NCI-H1417 (cell line): ENCODE measurements at places on chromosomes 4 and X.

- DNase-seq = no peak
Measured at GRCh38 chr4:105988671-105989070, 93.4 kb downstream of the NPNT start.

DNA sequence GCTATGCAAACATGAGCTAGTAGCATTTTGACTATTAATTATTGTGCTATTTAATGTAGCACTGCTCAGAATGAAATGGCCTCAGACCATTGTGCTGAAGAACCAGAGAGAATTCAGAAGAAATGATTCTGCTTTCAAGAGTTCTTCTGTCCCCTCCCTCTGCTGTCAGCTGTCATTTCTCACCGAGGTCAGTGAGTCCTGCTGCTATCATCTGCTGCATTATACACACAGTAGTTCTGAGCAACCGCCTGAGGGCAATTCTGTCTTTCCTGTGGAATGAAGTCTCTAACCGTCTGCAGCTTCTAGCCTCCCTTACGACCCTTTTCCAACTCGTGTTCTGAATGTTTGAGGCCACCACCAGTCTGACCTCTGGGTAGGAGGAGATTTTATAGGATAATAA, 249.4 kb downstream of the HNRNPD start:
- DNase-seq = peak; percentile 43

DNA sequence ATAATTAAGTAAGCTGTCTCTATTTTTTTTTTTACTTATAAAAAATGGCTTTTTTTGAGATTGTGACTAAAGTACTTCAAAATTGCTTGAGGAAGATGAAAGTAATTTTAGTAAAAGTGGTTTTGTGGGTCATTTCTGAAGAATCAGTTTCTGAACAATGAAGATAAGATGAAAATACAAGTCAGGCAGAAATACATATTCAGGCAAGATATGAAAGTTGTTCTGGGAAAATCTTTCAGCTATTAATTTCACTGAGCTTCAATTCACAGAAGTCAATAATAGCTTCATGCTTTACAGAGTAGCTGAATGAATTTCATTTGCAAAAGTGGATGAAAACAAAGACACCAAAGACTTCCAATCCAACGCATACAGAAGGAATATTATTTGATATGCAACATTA, 305.2 kb upstream of the ARSJ start:
- DNase-seq = no peak

DNA sequence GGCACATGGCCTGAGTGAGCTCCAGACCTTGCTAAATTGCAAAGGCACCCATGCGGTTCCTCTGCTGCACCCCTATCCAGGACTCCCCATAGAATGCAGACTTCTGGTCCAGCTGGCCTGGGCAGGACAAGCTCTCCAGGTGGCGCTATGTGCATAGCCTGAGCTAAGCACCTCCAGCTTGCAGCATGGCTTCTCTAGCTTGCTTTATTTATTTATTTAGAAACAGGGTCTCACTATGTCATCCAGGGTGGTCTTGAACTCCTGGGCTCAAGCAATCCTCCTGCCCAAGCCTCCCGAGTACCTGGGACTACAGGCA, 5.5 kb upstream of the WFS1 start:
- no peak for DNase-seq

DNA sequence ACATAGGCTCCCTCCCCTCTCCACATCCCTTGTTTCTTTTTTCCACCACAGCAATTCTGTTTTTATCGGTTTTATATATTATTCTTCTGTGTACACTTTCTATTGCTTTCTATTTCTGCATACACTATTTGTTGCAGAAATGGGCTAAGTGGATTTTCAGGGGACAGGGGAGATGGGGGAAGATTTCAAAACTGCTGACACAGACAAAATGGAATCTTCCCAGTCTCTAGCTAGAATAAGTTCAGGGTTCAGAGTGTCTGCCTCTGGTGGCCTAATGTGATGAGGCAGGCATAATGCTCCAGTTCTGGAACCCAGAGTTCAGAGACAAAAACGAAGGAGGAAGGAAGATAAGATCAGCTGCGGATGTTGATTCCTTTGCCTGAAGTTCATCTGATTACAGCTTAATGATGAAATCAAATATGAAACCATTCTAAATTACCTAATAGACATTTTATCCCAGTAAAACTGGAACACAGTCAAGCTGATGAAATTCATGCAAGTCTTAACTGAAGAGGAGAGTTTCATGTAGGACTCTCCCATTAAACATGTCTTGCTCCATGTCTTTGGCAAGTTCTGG, 447.1 kb downstream of the AFF2 start:
- DNase-seq = no peak

- DNase-seq = peak; percentile 69
Measured at GRCh38 chrX:20066968-20067708, 49.6 kb downstream of the MAP7D2 start.

GRCh38 chr4:55600640-55601039, 8.6 kb upstream of the PDCL2 start:
- no peak for DNase-seq

- DNase-seq = no peak
Measured at GRCh38 chr4:8394061-8394519, 46.4 kb downstream of the ACOX3 start.

DNA sequence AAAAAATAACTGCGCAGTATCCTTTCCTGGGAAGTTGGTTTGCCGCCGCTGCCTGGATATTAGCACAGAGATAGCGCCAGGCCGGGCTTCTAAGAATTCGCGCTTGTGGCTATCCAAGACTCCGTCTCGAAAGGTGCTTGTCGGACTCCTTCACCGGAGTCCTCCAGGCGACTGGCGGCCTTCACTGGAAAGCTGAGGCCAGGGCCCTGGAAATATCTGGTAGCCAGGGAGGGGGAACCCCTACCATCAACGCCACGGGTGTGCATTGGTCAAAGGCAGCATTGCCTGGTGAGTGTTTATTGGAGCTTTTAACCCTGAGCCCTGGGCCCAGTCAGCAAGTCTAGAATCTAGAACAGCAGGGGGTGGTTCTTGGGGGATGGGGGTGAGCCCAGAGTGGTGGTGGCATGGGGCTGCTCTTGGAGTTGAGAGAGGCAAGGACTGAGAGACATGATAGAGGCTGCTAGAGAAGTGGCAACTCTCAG, 577 bp upstream of the PIM2 start:
- no peak for DNase-seq

- no peak for DNase-seq
Measured at GRCh38 chr4:630656-631055, 5.3 kb downstream of the PDE6B start.

GRCh38 chr4:117941611-117942010, 92.7 kb upstream of the NDST3 start:
- no peak for DNase-seq

DNA sequence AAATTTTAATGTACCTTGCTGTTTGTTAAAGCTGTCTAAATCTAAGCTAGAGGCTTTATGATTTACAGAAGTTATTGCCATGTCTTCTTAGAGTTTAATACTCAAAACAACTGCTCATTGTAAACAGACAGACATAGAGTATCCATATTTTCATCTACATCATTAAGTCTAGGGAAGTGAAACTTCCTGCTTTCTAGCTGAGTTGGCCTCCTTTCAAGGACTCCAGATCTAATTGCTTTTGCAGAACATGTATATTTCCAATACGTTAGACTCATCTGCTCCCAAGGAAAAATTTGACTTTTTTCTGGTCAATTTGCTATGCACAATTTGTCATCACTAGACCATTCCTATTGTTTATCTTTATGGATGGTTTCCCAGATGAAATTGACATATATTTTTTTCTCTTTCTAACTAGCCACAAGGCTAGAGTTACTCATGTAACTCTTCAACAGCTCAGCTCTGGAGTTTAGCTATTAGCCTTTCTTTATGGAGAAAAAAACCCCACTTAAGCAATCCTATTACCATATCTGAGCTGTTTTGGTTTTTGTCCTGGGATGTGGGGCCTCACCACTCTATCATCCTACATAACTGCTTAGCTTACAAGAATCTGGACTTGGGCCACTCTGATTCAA, 122.9 kb downstream of the PPA2 start:
- DNase-seq = no peak

DNA sequence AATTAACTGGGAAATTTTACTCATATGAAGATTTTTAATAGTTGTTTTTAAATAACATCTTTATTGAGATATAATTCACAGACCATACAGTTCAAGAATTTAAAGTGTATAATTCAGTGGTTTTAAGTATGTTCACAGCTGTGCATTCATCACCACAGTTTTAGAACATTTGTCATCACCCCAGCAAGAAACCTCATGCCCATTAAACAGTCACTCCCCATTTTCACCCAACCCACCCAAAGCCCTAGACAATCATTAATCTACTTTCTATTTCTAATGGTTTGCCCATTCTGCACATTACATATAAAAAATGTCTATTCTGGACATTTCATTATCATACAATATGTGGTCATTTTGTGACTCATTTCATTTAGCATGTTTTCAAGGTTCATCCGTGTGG, 2.8 kb downstream of the UPRT start:
- no peak for DNase-seq

DNA sequence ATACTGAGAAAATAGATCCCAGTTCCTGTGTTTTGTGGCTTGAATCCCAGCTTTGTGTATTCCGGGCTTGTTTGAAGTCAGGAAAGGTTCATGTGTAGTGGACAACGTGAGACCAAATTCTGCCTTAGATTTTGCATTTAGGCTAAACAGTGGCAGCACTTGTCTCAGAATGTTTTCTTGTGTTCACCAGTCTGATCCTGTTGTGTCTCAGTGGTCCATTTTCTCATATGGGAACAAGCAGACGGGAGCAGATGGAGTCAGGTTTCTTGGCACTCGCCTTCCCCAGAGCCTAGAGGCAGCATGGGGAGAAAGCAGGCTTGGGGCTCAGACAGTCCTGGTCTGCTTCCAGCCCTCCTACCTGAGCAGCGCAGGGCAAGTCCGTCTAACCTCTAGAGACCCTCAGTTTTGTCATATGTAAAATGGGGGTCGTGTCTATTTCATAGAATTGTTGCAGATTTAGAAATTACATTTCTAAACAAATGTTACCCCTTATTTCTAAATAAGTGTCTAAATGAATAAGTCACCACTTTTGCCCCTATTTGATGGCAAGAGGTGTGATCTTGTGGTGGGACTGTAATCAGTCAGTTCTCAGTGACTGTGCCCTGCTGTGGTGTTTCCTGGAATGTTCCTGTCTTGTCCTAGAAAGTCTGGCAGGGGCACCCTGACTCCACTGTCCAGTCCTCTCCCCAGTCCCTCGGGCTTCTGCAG, 28.3 kb upstream of the MSANTD1 start:
- DNase-seq = no peak

- no peak for DNase-seq
Measured at GRCh38 chr4:1479454-1479853, 73.2 kb upstream of the NKX1-1 start.

DNA sequence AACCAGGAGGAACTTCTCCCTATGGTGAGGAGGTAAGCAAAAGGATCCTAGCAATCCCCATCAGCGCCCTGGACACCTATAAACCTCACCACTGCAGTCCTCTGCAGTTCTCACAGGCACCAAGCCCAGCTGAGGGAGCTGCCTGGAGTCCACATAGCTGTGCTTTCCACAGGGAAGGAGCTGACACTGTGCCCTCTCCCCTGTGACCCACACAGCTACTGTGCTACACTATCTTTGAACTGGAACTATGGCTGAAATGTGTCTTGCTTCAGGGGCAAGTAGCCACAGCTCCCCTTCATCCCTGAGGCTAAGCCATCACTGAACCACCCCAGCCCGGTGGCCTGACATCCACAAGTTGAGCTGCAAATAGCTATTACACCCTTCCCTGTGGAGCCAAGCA, 208.5 kb upstream of the RPL34 start:
- no peak for DNase-seq

DNA sequence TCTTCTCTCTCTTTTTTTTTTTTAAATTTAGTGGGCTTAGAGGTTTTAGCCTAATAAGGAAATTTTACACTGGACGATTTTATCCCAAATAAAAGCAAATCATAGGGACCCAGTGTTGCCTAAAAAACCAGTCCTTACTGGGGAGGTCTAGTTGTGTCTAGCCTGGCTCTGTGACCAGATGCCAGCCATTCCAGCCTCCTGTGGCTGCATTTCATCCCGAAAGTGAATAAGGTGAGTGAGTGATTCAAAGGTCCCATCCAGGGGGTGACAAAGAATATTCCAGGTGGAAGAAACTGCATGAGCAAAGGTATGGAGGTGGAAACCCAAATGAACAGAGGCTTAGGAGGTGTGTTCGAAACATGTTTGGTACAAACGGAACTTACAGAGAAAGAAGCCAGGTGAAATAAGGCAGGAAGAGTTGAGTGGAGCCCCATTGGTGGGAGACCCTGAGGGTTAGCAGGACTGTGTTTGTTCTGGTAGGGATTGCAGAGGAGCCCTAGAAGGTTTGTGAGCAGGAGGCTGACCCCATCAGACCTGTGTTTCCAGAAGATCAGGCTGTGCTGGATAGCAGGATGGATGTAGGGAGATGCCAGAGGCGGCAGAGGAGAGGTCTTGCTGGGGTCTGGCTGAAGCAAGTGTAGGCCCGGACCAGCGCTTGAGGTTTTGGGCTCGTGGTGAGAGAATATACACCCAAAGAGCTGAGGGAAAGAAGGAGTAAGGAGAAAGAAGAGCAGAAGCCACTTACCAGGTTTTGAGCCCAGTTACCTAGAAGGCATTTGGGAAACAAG, 31.6 kb downstream of the PTTG2 start:
- DNase-seq = no peak

- peak; percentile 83 for DNase-seq
Measured at GRCh38 chrX:28205905-28206304, 224.7 kb upstream of the DCAF8L1 start.

DNA sequence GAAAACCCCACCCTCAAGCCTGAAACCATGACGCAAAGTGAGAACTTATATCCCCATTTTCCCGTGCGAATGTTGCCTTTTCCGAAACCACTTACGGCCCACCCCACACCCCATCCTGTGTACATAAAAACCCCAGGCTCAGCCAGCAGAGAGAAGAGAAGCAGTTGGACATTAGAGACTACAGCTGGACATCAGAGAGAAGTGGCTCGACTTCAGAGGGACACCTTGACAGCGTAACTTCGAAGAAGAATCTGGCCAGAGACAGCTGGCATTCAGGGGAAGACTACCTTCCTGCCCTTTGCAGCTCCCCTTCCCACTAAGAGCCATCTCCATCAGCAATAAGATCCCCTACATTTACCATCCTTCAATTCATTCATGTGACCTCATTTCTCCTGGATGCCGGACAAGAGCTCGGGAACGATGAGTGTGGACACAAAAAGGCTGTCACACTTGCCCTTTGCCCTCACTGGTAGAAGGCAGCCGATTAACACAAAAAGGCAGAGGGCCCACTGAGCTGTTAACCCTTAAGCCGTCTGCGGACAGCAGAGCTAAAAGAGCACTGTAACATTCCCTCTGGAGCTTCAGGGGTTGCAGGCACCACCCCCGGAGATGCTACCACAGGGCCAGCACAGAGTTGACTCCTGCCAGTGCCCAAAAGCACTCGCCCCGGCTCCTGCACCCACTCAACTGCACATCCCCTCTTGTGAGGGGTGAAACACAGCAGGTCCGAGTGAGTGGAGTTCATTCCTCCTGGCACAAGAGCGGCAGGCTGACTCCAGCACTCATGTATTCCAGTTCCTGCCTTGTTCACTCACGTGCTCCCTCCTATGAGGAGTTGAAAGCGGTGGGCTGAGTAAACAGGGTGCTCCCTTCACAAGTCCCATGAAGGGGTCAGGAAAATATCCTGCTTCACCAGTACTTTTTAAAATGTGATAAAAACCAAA, 7.5 kb downstream of the CHM start:
- no peak for DNase-seq

GRCh38 chr4:43763029-43763610, 685.5 kb downstream of the KCTD8 start:
- no peak for DNase-seq

GRCh38 chr4:23234018-23234417, 541.3 kb downstream of the GBA3 start:
- DNase-seq = no peak
